Vagina (tissue), 2 donors: ENCODE measurements at places on chromosomes 3 and 15. TPM values are rescaled to one million over a fixed set of nuclear protein-coding genes. Genes with fewer than 3 reads are reported as not detected.

DNA sequence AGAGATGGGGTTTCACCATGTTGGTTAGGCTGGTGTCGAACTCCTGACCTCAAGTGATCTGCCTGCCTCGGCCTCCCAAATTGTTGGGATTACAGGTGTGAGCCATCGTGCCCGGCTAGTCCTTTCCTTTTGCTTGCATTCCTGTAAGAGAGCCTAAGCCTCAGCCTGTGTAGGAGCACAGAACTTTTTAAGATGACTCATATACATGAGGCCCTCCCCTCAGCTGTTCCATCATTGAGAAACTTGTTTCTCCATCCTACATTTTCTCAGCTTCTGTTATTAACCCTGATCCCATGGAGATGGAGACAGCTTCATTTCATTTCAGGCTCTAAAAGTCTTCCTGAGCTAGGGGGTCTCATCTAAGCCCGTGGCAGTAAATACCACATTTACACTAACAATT is 123.3 kb downstream of the PLOD2 start:
- no peaks in the 10 kb centered on the region for H3K4me1 ChIP-seq
- no peak for DNase-seq
- no peaks in the 10 kb centered on the region for H3K36me3 ChIP-seq
- no peaks in the 10 kb centered on the region for H3K27me3 ChIP-seq

- no peak overlapping the region for H3K4me3 ChIP-seq
- H3K4me1 ChIP-seq, result no peaks in the 10 kb centered on the region
- DNase-seq, result no peak
These were observed 136.7 kb downstream of the AQP9 start for GRCh38 chr15:58274885-58275284.

Gene GOLGA8S
- total RNA-seq, result not detected

DNA sequence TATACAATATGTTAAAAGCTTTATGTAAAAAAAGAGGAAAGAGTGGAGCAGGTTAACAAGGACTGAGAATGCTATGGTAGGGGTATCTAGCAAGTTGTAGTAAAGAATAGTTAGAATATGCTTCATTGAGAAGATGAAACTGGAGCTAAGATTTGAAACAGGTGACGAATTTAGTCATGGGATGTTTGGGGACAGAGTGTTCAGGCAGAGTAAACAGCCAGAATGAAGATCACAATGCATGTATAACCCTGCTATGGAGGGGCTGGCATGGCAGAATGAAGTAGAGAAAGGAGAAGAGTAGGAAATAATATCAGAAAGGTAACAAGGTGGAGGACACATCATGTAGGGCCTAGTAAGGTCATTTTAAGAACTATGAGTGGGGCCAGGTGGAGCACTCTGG is 72.0 kb downstream of the BTD start:
- no peaks in the 10 kb centered on the region for H3K36me3 ChIP-seq
- no peaks in the 10 kb centered on the region for H3K4me1 ChIP-seq
- no peak overlapping the region for H3K27ac ChIP-seq
- DNase-seq, result no peak

DNA sequence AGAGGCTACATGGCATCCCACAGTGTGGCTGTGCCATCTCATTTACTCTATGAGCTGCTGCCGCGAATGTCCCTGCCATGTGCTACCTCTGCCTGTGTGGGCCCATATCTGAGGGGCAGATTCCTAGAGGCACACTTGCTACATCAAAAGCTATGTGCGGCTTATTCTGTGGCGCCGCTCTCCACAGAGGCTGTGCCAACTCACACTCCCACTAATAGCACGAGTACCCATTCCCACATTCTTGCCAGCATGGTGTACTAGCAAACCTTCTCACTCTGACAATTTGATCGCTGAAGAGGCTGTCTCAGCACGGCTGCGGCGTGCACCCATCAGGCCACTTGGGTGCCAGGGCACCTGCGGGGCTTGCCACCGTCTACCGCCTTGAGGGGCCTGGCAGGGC is 31.2 kb upstream of the MUSTN1 start:
- H3K27ac ChIP-seq, result no peak overlapping the region
- DNase-seq, result no peak
- H3K27me3 ChIP-seq, result no peaks in the 10 kb centered on the region
- H3K4me1 ChIP-seq, result no peaks in the 10 kb centered on the region
- H3K36me3 ChIP-seq, result no peaks in the 10 kb centered on the region
- no peak overlapping the region for H3K4me3 ChIP-seq

DNA sequence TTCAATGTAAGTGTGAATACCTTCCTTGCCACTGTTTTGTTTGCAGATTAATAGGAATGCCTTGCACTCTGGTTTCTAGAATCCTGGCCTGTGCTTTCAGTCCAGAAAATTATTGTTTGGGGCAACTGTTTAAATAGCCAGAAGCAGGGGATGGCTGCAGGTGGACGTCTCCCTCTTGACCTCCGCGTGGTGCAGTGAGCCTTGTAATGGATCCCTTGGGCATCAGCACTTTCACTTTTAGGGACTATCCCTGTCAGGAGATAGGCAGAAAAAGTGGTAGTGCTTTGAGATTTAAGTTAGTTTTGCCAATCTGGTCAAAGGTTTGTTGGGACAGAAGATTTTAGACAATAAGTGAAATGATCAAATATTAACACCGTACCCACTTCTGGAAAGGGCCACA is 178.6 kb upstream of the BHLHE40 start:
- H3K27me3 ChIP-seq, result no peaks in the 10 kb centered on the region
- H3K4me3 ChIP-seq, result no peak overlapping the region
- no peak for DNase-seq
- H3K27ac ChIP-seq, result no peak overlapping the region
- H3K36me3 ChIP-seq, result no peaks in the 10 kb centered on the region
- no peaks in the 10 kb centered on the region for H3K4me1 ChIP-seq

Gene SPATA12
- not detected for total RNA-seq

GRCh38 chr3:100324044-100324443 is 10.5 kb upstream of the NIT2 start:
- DNase-seq, result no peak
- H3K27ac ChIP-seq, result no peak overlapping the region
- no peaks in the 10 kb centered on the region for H3K4me1 ChIP-seq

Gene HRG
- 0.25 TPM for total RNA-seq

- H3K4me3 ChIP-seq, result peak overlapping the region; percentile 71
- no peak for DNase-seq
- H3K4me1 ChIP-seq, result peaks cover 44% of the 10 kb centered on the region
- H3K36me3 ChIP-seq, result peaks cover 2% of the 10 kb centered on the region
These were observed 1.4 kb downstream of the VHL start for GRCh38 chr3:10142707-10143560.

Gene RTP1
- not detected for total RNA-seq

GRCh38 chr3:132593947-132594323 is 3.1 kb upstream of the ACKR4 start:
- no peaks in the 10 kb centered on the region for H3K36me3 ChIP-seq
- no peak overlapping the region for H3K4me3 ChIP-seq
- H3K27me3 ChIP-seq, result no peaks in the 10 kb centered on the region
- no peaks in the 10 kb centered on the region for H3K4me1 ChIP-seq
- DNase-seq, result no peak

Gene ADAMTSL3
- 4.2 TPM for total RNA-seq

DNA sequence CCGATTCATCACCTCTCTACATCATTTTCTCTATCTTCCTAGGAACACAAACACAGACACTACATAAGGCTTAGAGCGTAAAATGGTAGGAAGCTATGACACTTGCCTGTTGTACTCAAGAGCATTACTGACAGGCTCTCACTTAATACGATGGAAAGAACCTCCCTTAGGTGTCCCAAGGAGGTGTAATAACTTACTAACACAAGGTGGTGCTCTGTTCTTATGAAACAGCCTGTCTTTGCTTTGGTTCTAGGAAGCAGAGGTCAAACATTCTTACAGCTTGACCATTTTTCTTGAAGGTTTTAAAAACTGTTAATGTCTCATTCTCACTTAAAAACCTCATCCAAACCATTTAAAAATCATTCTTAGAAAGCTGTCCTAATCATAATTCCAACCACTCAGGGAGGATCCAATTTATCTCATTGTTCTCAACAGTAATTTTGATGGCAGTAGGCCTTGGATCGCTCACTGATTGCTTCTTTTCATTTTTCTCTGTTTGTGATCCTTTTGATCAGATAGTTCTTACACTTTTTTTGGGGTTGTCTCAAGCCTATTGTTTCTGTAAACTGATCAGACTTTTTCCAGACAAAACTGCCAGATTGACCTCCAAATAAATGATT is 317.8 kb upstream of the AGTR1 start:
- no peak overlapping the region for H3K4me3 ChIP-seq
- no peak for DNase-seq
- H3K27ac ChIP-seq, result no peak overlapping the region
- no peaks in the 10 kb centered on the region for H3K36me3 ChIP-seq
- no peaks in the 10 kb centered on the region for H3K4me1 ChIP-seq
- no peaks in the 10 kb centered on the region for H3K27me3 ChIP-seq

DNA sequence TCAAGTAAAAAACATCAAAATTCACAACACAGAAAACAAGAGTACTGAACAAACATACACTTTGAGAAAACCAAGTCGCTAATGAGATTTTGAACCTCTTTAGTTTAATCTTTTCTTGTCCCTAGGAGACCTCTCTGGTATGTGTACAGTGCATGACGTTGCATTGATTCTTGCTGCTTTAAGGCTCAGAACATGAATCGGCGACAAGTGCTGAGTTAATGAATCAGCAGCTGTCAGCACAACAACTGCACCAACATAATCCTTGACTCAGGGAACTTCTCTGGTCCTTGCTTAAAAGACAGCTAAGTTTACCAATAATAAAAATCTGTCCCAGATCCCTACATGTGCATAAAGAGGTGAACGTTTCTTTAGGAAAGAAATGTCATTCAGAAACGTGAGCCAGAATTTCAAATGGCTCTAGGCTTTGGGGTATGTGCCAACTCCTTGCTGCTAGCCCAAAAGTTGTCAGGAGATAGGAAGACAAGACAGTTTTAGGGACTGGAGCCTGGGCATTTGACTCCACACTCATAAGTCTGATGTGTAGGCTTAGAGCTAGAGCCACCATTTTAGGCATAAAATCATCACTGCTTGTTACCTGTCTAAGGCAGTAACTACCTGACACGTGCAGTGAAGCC is 86.9 kb downstream of the IL5RA start:
- H3K27ac ChIP-seq, result no peak overlapping the region
- no peaks in the 10 kb centered on the region for H3K36me3 ChIP-seq
- DNase-seq, result no peak
- no peak overlapping the region for H3K4me3 ChIP-seq
- H3K27me3 ChIP-seq, result no peaks in the 10 kb centered on the region

- no peaks in the 10 kb centered on the region for H3K36me3 ChIP-seq
- H3K4me3 ChIP-seq, result no peak overlapping the region
- H3K27me3 ChIP-seq, result no peaks in the 10 kb centered on the region
- no peak for DNase-seq
- peak overlapping the region; percentile 4 for H3K27ac ChIP-seq
- peaks cover 32% of the 10 kb centered on the region for H3K4me1 ChIP-seq
These were observed 9.3 kb upstream of the RPL29 start for GRCh38 chr3:52004906-52005395.

DNA sequence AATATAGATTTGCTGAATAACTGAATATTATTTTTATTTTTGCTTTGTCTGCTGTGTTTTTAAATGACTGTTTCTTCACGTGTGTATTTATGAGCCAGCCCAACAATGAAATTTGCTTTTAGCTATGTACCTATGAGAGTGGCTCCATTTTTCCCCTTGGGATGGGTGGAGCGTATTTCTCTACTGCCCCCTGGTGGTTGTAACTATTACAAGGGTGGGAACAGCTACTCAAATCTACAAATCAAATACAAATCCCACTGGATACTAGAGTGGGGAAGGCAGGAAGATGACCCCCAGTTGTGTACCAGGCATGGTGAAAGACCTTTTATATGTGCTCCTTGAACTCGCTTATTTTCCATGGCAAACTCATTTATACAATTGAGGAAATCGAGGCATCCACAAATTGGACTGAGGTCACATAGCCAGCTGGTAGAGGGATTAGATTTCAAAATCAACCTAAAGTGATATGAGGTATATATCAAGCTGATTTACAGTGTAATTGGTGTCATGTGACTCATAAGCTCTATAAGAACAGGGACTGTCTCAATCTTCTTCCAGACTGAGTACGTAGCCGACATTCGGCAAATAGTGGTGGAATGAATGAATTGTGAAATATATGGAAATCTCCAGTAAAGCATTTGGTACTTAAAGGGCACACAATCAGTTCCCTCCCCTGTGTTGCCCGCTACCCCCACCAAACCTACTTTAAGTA is 69.5 kb upstream of the VEPH1 start:
- DNase-seq, result no peak
- no peaks in the 10 kb centered on the region for H3K36me3 ChIP-seq
- H3K4me1 ChIP-seq, result peaks cover 4% of the 10 kb centered on the region
- no peak overlapping the region for H3K27ac ChIP-seq
- no peak overlapping the region for H3K4me3 ChIP-seq

- no peak for DNase-seq
- H3K4me1 ChIP-seq, result no peaks in the 10 kb centered on the region
- no peaks in the 10 kb centered on the region for H3K36me3 ChIP-seq
- no peak overlapping the region for H3K27ac ChIP-seq
These were observed 19.3 kb downstream of the ALCAM start for GRCh38 chr3:105385819-105386508.

Gene FAM107A
- total RNA-seq, result 88.6 TPM

Gene DGKG
- 2.5 TPM for total RNA-seq

- no peaks in the 10 kb centered on the region for H3K36me3 ChIP-seq
- no peak for DNase-seq
- H3K27ac ChIP-seq, result no peak overlapping the region
These were observed 40.7 kb upstream of the ROBO1 start for GRCh38 chr3:79808515-79808914.

- H3K4me1 ChIP-seq, result peaks cover 20% of the 10 kb centered on the region
- peaks cover 8% of the 10 kb centered on the region for H3K36me3 ChIP-seq
- no peak for DNase-seq
- H3K4me3 ChIP-seq, result no peak overlapping the region
- H3K27me3 ChIP-seq, result no peaks in the 10 kb centered on the region
These were observed 332.7 kb upstream of the LRRFIP2 start for GRCh38 chr3:37506956-37507535.

DNA sequence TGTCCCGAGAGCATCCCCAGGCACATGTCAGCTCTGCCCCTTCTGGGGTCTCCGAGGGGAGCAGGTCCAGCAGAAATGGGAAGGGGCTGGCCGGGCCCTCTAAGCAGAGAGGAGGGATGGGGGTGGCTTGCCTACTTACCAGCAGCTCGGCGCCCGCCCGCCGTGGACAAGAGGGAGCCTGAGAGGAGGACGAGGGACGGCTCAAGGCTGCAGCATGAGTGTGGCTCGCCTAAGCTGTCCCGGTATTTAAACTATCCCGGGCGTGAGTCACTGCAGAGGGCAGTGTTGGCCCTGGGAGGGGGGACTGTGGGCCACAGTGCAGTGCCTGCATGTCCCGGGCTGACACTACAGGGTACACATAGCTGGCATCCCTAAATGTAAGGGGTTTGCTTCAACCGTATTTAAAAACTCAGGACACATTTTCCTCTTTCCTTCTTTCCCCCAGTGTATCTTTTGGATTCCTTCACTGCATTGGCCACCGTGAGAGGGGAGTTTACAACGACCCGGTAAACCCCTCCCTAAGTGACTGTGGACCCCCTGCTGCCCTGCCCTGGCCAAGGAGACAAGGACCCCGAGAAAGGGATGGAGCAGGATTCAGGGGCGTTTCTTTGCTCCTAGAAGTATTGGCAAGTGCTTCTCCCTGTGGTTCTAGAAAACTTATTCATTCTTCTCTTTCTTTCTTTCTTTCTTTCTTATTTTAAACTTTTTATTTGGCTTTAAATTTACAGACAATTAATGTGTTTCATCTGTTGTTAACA is at the start of gene LRRC15:
LRRC15 (minus strand) TSS at position 222 of the 758 bp plus-strand sequence. CDS start 8,700 bp downstream, outside the sequence.
- no peak for DNase-seq
- no peaks in the 10 kb centered on the region for H3K27me3 ChIP-seq
- no peaks in the 10 kb centered on the region for H3K36me3 ChIP-seq
- H3K4me3 ChIP-seq, result no peak within 1 kb of the TSS

Gene UNC13C
- total RNA-seq, result not detected

Gene PCSK6
- 7.4 TPM for total RNA-seq

GRCh38 chr3:115513416-115513800 is 109.9 kb upstream of the GAP43 start:
- no peaks in the 10 kb centered on the region for H3K27me3 ChIP-seq
- no peak for DNase-seq
- no peaks in the 10 kb centered on the region for H3K36me3 ChIP-seq
- peak overlapping the region; percentile 44 for H3K27ac ChIP-seq
- H3K4me1 ChIP-seq, result peaks cover 7% of the 10 kb centered on the region

Gene CELSR3
- 2.2 TPM for total RNA-seq
